ENCODE measurements at places on chromosomes 6 and 20.

GRCh38 chr6:77638129-77638830 lies 14.6 kb upstream of the MEI4 start:
- DNase-seq: no peak

DNA sequence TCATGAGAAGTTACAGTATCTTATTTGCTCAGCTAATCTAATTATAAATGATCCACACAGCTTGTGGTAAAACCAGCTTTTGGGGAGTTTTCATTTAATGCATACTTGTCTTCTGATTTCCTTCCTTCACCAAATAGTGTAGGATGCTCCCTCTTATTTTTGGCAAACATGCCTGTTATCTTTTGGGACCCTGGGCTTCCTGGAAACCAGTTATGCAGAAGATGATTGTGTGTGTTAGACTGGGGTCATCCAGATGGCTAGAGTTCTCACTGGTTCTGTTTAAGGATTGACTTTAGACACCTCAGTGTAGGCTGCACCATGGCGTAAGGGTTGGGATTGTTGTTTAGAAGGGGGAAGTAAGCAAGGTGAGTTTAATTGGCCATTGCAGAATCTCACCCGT lies 61.3 kb downstream of the PTPN1 start:
- DNase-seq: no peak

- DNase-seq: no peak
Observed at GRCh38 chr20:4904127-4904860, 97.0 kb downstream of the SLC23A2 start.

DNA sequence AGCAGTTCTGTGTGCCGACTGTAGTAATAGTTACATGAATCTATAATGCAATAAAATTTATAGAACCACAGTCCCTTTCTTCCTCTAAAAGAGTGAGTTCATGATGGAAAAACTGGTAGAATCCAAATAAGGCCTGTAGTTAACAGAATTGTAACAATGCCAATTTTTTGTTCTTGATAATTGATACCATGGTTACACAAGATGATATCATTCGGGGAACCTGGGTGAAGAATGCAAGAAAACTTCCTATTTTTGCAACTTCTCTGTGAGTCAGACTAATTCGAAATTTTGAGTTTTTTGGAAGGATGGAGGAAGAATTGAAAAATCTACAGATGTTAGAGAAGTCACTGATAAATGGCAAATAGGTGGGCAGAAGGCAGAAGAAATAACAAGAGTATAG lies 381.8 kb downstream of the CDKAL1 start:
- DNase-seq: no peak

DNA sequence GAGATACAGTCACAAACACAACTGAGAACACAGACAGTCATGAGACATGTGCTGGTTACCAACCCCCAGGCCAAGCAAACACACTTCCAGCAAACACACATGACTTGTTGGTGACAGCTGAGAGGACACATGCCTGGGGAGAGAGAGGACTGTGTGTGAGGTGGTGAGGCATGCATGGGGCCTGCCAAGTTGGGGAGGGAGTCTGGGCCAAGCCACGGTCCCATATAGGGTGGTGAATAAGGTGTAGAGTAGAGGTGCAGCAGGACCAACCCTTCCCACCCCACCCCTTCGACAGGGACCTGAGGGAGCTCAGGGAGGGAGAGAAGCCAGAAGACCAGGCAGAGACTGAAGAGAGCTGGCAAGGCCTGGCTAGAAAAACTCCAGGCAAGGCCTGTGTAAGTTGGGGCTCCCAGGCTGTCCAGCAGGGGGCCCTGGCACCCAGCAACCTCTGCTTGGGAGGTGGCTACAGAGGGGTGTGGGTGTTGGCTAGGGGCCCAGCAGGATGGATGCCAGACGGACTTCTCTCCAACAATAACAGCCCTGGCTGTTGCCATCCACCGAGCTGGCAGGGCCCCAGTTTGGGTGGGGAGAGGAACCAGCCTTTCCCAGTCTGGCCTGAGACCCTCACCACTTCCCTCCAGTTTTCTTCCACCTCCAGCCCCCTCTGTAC lies 2.0 kb upstream of the SLC29A1 start:
- peak; percentile 72 for DNase-seq
